Epithelial cell of proximal tubule (primary cell): ENCODE measurements at places on chromosomes 11 and 22.

- no peak for DNase-seq
Measured at GRCh38 chr22:27585141-27585540, 216.4 kb downstream of the MN1 start.

DNA sequence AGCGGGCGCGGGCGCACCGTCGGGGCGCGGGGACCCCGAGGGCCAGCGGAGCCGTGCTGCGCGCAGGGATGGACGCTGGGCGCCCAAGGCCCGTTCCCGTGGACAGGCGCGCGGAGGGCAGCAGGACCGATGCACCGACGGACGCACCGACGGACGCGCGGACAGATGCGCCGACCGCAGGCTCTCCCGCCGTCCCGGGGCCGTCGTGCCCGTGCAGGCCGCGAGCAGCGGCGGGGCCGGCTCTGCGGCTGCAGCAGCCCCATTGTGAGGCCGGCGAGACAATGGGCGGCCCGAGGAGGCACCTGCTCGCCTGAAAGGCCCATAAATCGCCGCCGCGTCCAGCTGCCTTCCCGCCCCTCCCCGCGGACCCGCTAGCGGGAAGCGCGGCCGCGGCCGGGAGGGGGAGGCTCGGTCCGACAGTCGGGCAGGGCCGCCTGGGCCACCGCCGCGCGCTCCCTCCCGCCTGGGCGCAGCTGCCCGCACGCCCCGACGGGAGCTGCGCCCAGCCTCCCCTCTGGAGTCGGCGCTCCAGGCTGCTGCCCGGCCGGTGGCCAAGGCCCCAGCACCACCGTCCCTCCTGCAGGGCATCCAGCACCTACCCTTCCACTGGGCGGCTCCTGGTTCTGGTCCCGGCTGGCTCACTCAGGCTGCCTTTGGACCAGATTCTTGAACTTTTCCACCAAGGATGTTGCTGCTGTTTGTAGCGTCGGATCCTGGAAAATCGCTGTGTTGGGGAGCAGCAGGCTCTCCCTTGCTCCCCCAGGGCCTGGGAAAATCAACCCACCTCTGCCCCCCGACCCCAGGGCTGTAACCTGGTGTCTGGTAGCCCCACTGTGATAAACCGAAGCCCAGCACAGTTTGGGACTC is 15.8 kb downstream of the CDKN1C start:
- no peak for DNase-seq

- no peak for DNase-seq
Measured at GRCh38 chr11:123231777-123232176, 36.7 kb upstream of the CLMP start.

DNA sequence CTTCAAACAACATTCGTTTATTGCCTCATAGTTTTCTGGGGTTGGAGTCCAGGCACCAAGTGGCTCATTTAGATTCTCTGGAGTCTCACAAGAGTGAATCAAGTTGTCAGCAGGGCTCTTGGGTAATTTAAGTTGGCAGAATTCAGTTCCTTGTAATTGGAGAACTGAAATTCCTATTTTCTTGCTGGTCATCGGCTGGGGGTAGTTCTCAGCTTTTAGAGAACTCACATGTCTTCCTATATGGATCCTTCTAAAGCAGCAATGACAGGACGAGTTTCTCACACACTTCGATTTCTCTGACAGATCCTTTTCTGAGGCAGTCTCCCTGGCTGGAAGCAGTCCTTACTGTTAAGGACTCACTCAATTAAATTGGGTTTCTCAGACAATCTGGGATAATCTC is 17.3 kb upstream of the OOSP4B start:
- no peak for DNase-seq

DNA sequence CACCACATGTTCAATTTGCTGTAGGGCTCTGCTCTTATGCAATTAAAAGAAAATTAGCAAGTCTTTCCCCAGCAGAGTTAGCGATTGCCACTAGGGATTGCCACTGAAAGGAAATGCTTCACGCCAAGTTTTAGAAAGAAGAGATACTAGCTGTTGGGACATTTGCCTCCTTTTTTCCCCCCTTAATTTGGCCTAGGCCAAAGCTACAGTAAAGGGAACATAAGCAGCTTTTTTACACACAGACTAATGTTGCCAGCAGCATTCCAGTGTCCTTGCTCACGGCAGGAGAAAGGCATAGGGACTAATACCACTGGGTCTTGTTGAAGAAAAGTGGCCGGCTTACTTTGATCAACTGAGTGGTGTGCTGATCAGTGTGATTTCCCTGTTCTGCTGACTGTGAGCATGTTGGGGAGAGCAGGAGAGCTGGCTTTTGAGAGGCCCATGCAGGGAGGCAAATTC is 71.2 kb downstream of the PHF21A start:
- DNase-seq: no peak

GRCh38 chr22:36776722-36777121 is 803 bp upstream of the IFT27 start:
- DNase-seq: no peak

DNA sequence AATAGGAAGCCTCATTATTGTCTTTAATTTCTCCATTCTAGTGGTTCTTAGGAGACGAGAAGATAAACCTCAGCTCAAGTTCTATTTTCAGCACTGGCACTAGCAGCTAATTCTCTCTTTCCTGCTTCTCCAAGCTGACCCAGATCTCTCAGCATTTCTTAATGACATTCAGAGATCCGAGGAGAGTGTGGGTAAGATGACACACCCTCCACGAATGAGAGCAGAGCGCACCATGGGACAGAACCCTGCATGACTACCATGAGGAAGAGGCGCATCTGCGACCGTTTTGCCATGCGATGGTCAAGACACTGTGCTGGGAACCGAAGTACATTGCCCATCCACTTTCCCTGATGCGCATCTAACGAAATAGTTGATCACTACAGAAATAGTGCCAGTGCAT is 241.8 kb downstream of the LARGE1 start:
- DNase-seq: no peak

- no peak for DNase-seq
Measured at GRCh38 chr22:48316257-48317250, 1511.1 kb downstream of the BRD1 start.

DNA sequence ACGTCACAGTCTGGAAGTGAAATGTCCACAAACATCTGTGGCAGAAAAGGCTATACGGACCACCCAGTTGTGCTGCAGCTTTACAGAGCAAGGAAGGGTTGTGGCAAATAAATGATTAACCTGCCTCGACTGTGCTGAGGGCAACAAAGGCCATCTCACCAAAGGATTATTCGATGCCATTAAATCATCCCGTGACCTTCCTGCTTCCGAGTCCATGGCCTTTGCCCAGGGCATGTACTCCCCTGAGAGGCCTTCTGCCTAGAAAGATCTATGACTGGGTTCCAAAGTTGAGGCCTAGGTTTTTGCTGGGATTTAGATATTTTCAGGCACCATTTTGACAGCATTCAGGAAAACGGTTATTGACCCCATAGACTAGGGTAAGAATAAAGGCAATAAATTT is 9.2 kb downstream of the CDPF1 start:
- DNase-seq: no peak

GRCh38 chr11:84790849-84791427 is 836.2 kb downstream of the DLG2 start:
- no peak for DNase-seq

- DNase-seq: no peak
Measured at GRCh38 chr22:39090426-39091064, 6.5 kb upstream of the APOBEC3H start.
